Endothelial cell (in vitro differentiated cells): ENCODE measurements at places on chromosomes 7 and 10. TPM values are rescaled to one million over a fixed set of nuclear protein-coding genes. Genes with fewer than 3 reads are reported as not detected.

DNA sequence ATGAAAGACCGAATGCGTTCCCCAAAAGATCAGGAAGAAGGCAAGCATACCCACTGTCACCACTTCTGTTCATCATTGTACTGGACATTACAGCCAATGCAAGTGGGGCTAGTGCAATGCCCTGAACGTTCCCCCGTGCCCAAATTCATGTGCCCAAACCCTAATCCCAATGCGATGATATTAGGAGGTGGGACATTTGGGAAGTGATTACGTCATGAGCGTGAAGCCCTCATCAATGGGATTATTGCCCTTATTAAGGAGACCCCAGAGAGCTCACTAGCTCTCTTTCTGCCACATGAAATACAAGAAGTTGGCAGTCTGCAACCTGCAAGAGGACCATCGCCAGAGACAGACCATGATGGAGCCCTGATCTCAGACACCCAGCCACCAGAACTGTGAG, 511.4 kb upstream of the TPK1 start:
- no peak for DNase-seq

OGDHL gene
- 7.5 TPM for total RNA-seq

GRCh38 chr10:35214607-35215020, 88.0 kb downstream of the CREM start:
- DNase-seq: no peak

PMS2 gene
- 16.3 TPM for total RNA-seq

- DNase-seq: no peak
Measured at GRCh38 chr10:76089556-76090180, 658.2 kb downstream of the LRMDA start.

DNA sequence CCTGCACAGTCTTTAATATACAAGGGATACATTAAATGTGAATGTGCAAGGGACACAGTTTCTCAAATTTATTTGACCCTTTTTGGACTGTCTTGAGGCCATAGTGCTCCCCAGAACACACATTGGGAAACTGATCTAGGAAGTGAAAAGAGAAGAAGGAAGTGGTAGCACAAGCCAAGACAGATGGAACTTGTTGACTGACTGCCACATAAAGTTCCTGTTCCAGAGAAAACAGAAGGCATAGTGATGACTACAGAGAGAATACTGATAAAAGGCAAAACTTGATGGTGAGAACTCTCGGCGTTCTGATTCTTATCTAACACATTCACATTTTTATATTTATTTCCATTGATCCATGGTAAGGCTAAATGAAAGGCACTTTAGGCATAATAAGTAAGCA, 1216.4 kb downstream of the CNTNAP2 start:
- DNase-seq: no peak

PRR15 gene
- 2.9 TPM for total RNA-seq

GRCh38 chr10:93293999-93294398, 188.1 kb downstream of the MYOF start:
- DNase-seq: no peak
